ENCODE measurements at places on chromosomes 13 and 19. TPM values are rescaled to one million over a fixed set of nuclear protein-coding genes. Genes with fewer than 3 reads are reported as not detected.

- no peaks in the 10 kb centered on the region for H3K27me3 ChIP-seq
Measured at GRCh38 chr19:18580311-18580710, 8.3 kb upstream of the REX1BD start.

- H3K4me3 ChIP-seq = no peak overlapping the region
- DNase-seq = peak; percentile 81
- no peaks in the 10 kb centered on the region for H3K27me3 ChIP-seq
- peaks cover 47% of the 10 kb centered on the region for H3K4me1 ChIP-seq
- H3K27ac ChIP-seq = peak overlapping the region; percentile 85
Measured at GRCh38 chr19:55546011-55546410, 668 bp upstream of the SBK3 start.

- no peaks in the 10 kb centered on the region for H3K4me1 ChIP-seq
- no peak overlapping the region for H3K4me3 ChIP-seq
- no peak for DNase-seq
Measured at GRCh38 chr13:50484472-50485113, 358.9 kb downstream of the DLEU7 start.

DNA sequence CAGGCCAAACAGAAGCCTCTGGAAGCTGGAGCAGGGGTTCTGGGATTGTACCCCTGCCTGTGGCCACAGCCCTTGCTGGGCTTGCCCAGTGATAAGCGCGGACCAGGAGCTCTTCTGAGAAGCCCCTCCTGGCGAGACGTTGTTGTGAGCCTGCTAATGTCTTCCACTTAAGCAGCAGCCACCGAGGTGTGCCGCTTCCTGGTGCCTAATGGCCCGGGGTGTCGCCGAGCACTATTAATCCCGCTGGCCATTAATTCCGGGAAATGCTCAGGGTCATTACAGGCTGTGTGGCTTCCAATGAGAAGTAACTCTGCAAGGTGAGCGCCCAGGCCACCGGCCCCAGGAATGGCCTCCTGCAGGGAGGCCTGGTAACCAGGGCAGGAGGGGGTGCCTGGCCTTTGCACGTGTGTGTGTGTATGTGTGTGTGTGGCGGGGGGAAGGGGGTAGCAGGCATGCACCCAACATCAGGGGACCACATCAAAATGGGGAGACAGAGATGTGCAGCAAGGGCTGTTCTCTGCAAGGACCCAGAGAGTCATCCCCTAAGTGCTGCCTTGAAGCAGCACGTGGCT is 175.0 kb downstream of the URI1 start:
- no peak overlapping the region for H3K27ac ChIP-seq
- DNase-seq = no peak
- H3K27me3 ChIP-seq = no peaks in the 10 kb centered on the region
- H3K36me3 ChIP-seq = no peaks in the 10 kb centered on the region
- no peak overlapping the region for H3K4me3 ChIP-seq

DNA sequence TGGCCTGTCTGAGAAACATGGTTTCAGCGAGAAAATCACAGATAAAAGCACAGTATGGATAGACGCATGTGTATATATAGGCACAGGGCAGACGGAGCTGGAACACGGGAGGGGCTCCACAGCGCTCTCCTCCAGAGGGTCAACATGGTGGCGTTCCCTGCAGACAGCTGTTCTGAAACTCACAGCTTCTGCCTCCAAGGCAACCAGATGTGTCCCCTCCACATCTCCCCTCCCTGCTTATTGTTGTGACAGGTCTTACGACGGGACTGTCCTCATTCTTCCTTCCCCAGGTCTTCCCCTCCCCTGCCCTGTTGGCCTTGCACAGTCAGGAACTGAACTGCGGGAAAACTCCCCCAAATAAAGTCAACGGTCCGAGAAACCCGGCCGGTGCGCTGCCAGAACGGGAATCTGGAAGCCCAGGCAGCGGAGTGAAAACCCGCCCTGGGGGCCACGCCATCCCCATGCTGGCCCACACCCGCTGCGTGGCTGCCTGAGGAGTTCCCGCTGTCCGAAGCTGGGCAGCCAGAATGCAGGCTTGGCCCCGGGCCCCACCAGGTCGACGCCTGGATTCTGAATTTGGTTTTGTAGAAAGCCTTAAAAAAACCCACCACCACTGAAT is 2.6 kb upstream of the TIMM13 start:
- H3K4me1 ChIP-seq = peaks cover 29% of the 10 kb centered on the region
- DNase-seq = no peak
- H3K4me3 ChIP-seq = no peak overlapping the region
- peaks cover 13% of the 10 kb centered on the region for H3K36me3 ChIP-seq
- H3K27me3 ChIP-seq = no peaks in the 10 kb centered on the region

DNA sequence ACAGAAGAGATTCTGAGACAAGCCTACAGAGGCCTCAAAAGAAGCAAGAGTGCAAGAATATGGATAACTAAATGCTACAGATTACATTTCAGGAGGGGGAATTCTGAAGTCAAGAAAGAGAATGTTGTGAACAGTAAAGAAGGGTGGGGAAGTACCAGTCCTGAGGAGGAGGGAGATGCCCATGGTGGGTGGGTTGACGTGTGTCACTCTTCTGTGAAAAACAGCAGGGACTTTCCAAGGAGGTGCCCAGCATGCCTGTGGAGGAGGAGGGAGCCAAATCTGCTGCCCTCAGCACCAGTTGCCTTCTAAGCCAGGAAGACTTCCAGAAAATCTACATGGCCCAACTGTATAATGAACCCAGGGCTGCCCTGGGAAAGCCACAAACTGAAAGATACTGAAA is 87.7 kb downstream of the SGCG start:
- H3K4me1 ChIP-seq = no peaks in the 10 kb centered on the region
- H3K4me3 ChIP-seq = no peak overlapping the region
- H3K27ac ChIP-seq = no peak overlapping the region
- no peaks in the 10 kb centered on the region for H3K27me3 ChIP-seq

DNA sequence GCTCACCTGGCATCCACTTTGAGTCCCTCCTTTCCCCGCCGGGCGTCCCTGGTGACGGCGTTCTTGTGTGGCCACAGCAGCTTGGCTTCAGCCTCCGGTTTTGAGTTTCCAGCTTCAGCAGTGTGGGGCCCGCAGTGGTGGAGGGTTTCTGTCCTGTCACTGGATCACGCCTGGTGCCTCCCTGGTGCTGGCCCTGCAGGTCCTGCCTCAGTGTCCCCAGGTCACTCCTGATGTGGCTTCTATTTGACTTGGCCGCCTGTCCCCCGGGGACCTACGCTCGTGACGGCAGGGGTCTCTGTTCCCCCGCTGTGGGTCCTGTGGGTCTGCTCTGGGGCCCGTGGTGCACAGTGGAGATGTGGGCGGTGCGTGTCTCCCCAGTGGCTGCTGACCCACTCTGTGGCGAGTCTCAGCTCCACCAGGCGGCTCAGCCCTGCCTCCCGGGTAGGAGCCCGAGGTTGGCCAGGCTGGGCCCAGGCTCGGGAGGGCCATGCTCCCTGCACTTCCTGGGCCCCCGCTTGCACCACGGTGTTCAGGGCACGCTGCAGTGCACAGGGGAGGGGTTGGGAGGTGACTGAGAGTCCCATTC is 1.9 kb downstream of the ATP4B start:
- no peaks in the 10 kb centered on the region for H3K4me1 ChIP-seq
- peak; percentile 14 for DNase-seq
- H3K27me3 ChIP-seq = no peaks in the 10 kb centered on the region
- H3K4me3 ChIP-seq = no peak overlapping the region
- H3K36me3 ChIP-seq = no peaks in the 10 kb centered on the region

GRCh38 chr19:11769995-11770394 is 3.2 kb downstream of the ZNF441 start:
- H3K27ac ChIP-seq = no peak overlapping the region
- DNase-seq = no peak
- peaks cover 16% of the 10 kb centered on the region for H3K4me1 ChIP-seq
- no peaks in the 10 kb centered on the region for H3K36me3 ChIP-seq
- no peak overlapping the region for H3K4me3 ChIP-seq
- no peaks in the 10 kb centered on the region for H3K27me3 ChIP-seq

The CIC gene
- 27.5 TPM for polyA plus RNA-seq

The C1QTNF9 gene
- polyA plus RNA-seq = 4.3 TPM

DNA sequence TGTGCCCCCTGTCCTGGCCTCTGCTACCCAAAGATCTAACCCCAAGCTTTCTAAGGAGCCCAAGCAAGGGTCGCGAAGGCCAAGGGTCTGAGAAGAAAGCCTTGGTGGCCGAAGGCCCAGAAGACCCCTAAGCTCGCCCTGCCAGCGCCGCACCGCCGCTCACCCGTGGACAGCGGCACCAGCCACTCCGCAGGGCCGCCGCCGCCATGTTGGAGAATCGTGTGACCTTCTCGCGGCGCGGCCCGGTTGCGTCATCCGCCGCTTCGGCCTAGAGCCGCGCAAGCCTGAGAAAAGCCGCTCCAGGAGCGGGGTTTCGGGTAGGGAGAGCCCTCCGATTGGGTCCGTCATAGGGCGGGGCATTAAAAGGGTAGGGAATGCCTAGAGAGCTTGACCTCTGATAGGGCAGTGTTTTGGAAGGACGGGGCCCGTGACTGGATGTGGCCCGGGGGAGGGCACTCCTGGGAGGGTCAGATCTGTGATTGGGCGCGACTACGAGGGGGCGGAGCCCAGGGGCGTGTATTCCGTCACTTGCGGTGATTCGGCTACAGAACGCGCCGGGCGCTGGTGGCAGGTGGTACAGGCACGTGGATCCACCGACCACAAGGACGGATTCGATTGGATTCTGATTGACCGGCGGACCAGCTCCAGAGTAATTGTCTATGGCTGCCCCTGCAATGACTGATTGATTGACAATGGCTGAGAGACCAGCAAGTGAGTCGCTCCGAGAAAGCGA is at the start of gene TIMM44:
TSS of gene TIMM44 (minus strand) at position 223 of the 733 bp plus-strand sequence. CDS start at position 208, 15 bp downstream.
- H3K4me1 ChIP-seq = no peaks in the 10 kb centered on the region
- H3K27ac ChIP-seq = peak within 1 kb of the TSS; percentile 94
- no peaks in the 10 kb centered on the region for H3K27me3 ChIP-seq
- peak; percentile 100 for DNase-seq
- peaks cover 24% of the 10 kb centered on the region for H3K36me3 ChIP-seq

- H3K36me3 ChIP-seq = no peaks in the 10 kb centered on the region
- no peak overlapping the region for H3K4me3 ChIP-seq
Measured at GRCh38 chr19:31144075-31144870, 205.0 kb downstream of the TSHZ3 start.

The NLRP5 gene
- not detected for polyA plus RNA-seq
